H7 (cell line): ENCODE measurements at places on chromosomes 5 and 9.

DNA sequence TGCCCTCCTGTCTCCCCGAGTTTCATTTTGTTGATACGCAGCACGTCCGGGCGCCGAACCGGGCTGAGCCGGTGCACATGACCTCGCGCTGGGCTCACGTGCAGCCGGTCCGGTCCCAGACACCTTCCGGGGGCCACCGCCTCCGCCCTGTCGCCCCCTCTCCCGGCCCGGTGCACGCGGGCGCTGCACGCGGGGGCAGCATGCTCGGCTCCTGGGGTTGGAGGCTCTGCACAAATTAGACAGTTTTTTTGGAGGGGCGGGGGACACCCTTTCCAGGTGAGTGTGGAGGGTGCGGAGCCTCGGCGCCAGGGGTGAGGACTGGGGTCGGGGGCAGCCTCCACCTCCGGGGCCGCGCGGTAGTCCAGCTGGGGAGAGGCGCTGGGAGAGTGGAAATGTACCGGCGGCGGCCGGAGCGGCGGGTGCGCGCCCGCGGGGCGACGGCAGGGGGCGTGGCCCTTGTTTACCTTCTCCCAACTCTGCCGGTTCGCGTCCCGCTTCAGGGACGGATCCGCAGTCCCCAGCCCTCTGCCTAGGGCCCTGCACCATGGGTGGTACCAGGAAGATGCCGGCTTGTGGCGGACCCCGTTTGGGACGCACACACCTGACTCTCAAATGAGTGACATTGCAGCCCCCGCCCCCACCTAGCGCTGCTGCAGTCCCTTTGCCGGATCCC, 1.1 kb downstream of the JADE2 start:
- DNase-seq: peak; percentile 94

GRCh38 chr9:107587191-107587963, 97.8 kb upstream of the KLF4 start:
- DNase-seq: no peak

- no peak for DNase-seq
Observed at GRCh38 chr5:44329716-44330115, 59.5 kb downstream of the FGF10 start.

DNA sequence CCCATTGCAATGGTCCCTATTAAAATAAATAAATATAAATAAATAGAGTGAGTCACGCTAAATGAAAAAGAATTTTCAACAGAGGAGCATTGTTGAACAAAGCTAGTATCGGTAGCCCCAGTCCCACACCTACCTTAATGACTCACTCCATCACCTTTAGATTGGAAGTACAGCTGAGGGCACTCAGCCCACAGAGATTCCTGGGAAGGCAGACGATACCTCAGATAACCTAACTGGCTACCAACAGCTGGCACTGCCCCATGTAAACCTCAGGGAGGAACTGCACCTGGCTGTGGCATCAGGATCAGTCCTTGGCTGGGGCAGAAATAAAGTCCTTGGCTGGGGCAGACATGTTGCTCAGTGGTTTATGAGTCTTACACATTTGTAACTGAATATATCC, 49.3 kb downstream of the SPRY4 start:
- no peak for DNase-seq

DNA sequence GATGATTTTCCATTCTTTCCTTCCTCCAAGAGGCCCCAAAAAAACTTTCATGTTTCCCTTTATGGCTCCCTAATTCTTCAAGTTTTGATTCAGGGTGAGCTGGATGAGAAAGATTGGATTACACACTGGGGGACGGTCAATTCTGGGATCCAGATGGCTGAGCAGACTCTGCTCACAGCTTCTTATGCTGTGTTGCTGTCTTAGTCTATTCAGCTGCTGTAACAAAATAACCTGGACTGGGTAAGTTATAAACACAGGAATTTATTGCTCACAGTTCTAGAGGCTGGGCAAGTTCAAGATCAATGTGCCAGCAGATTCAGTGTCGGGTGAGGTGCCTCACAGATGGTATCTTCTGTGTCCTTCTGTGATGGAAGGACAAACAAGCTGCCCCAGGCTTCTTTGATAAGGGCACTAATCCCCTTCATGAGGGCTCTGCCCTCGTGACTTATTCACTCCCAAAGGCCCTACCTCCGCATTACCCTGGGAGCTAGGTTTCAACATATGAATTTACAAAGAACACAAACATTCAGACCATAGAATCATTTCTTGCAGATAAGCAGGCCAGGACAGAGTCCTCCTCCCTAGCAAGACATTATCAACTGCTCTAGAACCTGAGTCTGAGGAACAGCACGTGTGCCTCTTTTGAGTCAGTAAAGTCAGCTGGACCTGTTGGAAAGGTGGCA, 23.1 kb upstream of the SMAD5 start:
- DNase-seq: no peak

DNA sequence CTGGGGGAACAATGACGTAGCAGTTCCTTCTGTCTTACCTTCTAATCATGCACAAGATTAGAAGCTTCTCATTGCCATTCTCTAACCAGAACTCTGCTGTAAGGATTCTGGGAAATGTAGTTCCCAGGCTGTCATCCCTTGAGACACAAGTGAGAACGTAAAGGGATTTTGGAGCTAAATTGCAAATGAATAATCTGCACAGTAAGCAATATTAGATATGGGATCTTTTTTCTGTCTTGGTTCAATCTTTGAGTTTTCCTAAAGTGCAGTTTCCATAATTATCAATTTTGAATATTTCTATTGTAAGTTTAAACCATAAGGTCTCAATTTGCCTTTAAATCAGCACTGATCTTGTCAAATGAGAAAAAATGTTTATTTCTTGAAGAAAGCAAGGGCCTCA, 189.7 kb upstream of the PLPPR1 start:
- no peak for DNase-seq

GRCh38 chr5:179267671-179268083, 77.6 kb downstream of the ADAMTS2 start:
- DNase-seq: no peak

GRCh38 chr5:7000310-7000709, 287.1 kb downstream of the TENT4A start:
- no peak for DNase-seq

DNA sequence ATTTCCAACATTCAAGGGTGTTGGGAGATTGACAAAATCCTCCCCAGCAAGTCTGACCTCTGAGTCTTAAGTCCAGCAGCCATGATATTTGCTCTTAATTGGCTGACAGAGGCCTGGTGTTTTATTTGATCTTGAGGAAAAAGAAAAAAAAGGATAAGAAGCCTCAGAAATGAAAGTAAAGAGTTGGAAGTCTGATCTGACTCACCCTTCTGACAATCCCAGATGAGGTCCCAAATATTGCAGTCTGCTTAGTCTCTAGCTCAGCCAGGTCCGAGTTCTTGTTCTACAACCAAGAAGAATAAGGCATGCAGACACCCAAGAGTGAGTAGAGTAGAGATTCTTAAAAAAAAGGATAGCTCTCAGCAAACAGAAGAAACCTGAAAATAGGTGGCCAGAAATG, 632.5 kb upstream of the ST8SIA4 start:
- DNase-seq: no peak

GRCh38 chr5:111235635-111236034, 11.5 kb downstream of the CAMK4 start:
- DNase-seq: no peak

DNA sequence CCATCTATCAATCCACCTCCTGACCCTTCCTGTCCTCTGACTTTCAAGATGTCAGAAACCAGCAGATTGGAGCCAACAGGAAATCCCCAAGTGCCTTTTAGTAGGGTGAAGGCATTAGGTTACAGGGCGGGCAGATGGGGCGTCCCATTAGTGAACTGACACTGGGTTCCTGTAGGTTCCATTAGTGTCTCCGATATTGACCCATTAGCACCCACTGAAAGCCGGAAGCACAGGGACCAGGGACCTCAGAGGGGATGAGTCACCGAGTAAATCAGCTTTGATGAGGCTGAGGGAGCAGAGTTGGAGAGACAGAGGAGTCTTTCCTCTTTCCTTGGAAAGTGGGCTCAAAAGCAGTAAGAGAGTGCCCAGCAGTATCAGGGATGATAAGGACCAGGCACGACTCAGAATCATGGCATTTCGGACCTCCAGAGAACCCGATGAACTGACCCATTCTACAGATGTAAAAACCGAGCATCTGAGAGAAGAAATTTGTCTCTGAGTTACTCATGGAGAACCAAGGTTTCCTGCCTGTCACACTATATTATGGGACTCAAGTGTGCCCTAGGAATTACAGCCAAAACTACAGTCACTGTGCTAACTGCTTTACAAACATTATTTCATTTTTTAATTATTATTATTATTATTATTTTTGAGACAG, 47.2 kb upstream of the FABP6 start:
- DNase-seq: no peak

DNA sequence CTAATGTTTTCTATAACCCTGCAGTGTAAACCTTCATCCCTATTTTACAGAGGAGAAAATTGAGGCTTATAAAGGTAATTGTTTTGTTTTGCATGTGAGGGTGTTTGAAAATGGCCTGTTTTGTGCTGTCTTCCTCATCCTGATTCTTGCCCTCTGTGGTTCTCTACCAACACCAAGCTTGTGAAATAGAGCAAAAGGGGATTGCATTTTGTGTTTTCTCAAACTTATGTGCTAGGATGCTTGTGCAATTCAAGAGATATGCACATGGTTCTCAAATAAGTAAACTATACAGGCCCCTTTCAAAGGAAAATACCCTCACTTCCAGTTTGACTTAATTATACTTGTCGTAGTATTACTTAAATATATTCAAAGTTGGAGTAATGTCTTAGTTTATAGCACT, 17.2 kb downstream of the PAM start:
- no peak for DNase-seq

DNA sequence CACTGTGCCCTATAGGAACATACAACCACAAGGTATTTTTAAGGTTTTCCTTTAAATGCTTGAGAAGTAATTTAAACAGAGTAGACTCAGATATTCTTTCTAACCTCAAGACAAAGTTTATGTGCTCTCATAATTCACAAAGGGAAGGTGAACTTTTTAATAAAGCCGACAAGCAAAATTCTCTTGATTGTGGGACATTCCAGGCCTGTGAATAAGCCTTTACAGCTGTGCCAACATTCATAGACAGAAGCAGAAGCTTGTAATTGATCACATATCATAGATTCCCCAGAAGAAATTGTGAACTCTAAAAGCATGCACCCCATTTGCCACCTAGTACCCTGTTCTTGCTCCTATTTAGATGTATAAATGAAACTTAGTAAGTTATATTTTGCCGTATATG, 1107.8 kb upstream of the SEMA6A start:
- DNase-seq: no peak

GRCh38 chr9:114822708-114823107, 16.9 kb upstream of the TNFSF15 start:
- no peak for DNase-seq

DNA sequence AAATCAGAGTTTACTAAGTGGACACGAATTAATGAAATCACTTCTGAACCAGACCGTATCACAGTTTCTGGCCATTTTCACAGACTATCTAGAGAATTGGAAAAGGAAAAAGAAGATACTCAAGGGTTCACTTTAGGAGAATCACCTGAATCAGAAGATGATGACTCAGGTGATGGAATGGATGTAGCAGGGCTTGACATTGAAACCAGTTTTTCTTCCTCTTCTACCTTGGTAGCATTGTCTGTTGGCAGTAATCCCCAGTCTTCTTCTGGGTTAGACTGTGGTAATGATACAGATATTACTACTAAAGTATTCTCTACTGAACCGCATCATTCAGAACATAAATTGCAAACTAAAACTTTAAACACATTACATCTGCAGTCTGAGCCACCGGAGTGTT, 38.5 kb downstream of the ICE1 start:
- no peak for DNase-seq

GRCh38 chr9:99590410-99590809, 231.3 kb upstream of the NR4A3 start:
- no peak for DNase-seq

DNA sequence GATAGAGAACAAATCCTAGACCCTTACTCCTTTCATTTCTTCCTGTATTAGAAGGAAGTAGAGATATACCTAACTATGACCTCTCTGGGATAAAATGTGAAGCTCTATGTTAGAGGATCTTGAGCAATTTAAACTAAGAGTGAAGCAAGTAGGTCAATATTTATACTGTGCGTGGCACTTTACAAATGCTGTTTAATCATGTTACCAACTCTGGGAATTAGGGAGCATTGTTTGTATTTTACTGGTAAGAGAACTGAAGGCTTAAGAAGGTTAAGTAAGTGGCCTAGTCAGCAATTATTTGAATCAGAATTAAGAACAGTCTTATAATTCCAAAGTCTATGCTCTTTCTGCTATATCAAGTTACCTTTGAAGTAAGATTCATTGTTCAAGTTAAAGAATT, 12.0 kb downstream of the TNC start:
- DNase-seq: no peak

DNA sequence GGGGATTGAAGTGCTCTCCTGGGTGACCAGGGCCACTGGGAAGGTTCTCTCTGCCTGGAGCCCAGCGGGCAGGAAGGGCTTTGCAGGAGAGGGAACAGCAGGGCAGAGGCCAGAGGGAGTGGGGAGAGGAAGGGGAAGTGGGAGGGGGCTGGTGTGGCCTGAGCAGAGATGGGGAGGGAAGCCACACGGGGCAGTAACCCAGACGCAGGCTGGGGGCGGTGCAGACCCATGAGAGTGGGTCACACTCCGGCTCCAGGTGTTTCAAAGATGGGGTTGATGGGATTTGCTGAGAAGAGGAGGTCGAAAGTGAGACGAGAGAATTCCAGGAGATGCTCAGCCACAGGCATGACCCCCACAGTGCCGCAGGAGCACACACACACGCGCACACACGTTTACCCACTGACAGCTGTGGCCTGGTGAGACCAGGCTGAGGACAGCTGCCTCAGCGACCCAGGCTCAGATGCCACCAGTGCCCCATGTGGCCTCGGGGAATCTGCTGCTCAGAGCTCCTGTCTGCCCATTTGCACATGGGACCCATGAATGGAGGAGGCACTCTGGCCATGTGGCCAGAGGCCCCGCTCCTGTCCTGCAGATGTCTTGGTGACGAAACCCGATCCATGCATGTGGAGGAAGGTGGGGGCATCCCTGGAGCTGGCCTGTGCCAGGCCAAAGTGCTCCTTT, 32.7 kb upstream of the FCN2 start:
- DNase-seq: no peak

DNA sequence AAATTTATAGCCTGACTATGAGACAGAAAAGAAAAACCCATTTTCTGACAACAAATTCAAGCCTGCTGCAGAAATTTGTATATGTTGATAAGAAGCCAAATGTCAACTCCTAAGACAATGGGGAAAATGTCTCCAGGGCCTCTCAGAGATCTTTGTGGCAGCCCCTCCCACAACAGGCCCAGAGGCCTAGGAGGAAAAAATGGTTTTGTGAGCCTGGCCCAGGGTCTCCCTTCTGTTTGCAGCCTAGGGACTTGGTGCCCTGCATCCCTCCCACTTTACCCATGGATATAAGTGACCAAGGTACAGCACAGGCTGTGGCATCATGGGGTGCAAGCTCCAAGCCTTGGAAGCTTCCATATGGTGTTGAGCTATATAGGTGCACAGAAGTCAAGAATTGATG, 740.2 kb downstream of the SEMA5A start:
- DNase-seq: no peak

- no peak for DNase-seq
Observed at GRCh38 chr5:2725980-2726765, 25.3 kb downstream of the IRX2 start.

DNA sequence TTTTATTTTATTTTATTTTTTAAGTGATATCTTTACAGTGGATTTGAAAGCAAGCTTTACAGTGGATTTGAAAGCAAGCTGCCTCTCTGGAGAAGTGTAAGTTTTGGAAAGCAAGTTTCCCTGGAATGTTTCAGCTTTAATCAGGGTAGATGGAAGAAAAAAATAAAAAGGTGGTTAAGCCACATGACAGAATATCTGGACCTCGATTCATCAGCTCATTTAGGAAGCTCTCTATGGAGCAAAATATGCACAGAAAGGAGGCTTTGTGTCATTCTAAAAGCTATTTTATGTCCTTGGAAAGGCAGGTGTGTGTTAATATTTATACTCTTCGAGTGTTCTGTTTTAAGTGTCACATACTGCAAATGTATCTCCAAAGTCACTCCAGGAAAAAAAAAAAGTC, 409.2 kb upstream of the KLF4 start:
- DNase-seq: no peak
